ENCODE measurements at places on chromosomes 5 and 9.

DNA sequence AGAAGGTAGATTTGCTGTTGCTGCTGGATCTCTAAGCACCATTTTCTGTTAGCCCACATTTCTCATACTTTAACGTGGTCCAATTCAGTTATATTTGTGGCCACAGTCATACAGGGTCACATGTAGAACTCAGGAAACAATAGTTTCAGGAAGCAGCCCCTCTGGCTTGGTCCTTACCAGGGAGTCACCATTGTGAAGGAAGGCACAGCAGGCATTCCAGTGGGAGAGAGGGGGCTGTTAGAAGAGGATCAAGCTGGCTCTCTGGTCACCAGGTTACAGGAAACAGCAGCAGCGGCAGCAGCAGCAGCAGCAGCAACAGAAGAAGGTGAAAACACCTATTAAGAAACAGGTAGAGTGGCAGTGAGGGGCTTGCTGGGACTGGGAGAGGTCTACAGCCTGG lies 14.5 kb downstream of the C9orf43 start:
- DNase-seq, result no peak

DNA sequence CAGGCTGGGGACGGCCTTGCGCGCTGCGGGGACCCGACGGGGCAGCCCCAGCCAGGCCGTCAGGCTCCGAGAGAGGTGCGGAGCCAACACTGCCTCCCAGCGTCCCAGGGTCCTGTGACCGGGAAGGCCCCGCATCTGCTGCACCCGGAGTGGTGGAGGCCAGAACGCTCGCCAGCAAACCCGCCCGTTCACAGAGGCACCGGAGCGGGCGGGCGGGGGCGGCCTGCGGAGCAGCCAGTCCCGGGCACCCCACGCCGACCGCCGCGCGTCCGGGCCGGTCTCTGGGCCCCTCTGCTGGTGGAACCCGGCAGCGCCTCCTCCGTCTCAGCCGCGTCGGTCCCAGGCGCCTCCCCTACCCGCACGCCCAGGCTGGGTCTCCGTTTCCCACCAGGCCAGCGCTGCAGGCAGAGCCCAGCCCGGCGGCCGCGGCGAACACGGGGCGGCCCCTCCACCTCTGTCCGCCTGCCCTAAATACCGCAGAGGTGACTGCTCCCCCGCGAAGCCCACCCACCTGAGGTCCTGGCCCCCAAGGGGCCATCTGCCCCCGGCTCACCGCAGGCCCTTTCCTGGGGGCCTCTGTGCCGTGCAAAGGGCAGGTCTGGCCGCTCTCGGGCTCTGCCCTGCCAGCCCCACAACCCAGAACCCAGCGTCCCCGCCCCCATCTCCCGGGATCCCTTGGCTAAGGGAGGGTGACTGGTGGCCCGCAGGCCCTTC lies 15.9 kb downstream of the EXD3 start:
- peak; percentile 51 for DNase-seq

- DNase-seq, result no peak
Measured at GRCh38 chr9:10127867-10128266, 484.9 kb downstream of the PTPRD start.

DNA sequence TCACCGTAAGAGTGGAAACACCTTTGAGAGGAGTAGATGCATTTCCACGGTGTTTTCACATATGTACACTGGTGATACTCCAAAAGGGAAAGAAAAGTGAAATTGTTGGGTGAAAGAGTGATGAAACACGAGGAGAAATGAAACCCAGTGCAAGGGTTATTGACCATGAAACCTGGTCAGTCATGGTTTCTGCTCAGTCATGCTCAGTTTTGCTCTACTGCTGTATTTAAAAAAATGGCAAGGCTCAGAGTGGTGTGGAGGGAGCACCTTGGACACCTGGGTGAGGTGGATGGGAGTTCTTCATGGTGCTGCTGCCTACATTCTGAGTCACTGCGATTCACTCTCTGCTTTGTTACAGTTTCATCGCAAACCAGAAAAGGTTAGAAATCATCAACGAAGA lies 32.3 kb downstream of the NTRK2 start:
- no peak for DNase-seq

- no peak for DNase-seq
Measured at GRCh38 chr9:87249029-87249428, 248.6 kb upstream of the DAPK1 start.

DNA sequence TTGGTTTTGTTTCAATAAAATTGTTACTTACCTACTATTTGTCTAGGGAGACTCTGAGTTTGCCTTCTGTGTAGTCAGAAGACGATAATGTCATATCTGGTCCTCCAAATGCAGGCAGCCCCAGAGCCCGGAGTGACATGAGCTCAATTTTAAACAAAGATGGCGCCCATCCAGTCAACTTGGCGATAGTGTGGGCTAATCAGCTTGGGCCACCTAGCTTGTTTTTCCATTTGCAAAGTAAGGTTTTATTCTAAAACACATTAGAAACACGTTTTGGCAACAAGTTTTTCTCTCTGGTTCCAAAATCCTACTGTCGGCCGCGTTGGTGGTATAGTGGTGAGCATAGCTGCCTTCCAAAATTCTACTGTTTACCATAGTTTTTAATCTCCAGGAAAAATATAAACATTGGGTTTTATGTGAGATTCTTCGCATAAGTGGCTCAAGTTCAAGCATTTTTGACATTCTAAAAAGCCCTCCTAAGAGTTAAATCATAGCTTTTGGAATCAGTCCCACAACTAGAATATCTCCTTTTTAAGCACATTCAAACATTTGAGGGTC lies 13.2 kb downstream of the TSC1 start:
- DNase-seq, result no peak

- DNase-seq, result no peak
Measured at GRCh38 chr9:126883636-126884035, 23.2 kb downstream of the ZBTB34 start.

GRCh38 chr9:16501726-16502125 lies 368.7 kb downstream of the BNC2 start:
- no peak for DNase-seq

- peak; percentile 22 for DNase-seq
Measured at GRCh38 chr9:79570448-79571308, 1.1 kb upstream of the TLE4 start.

GRCh38 chr9:21989440-21990189 lies 4.6 kb downstream of the CDKN2A start:
- DNase-seq, result no peak

GRCh38 chr9:9177081-9177480 lies 1377.5 kb upstream of the DMAC1 start:
- no peak for DNase-seq

GRCh38 chr9:135348076-135348787 lies 131.3 kb upstream of the PPP1R26 start:
- DNase-seq, result no peak

GRCh38 chr5:63081402-63081801 lies 502.8 kb downstream of the LRRC70 start:
- no peak for DNase-seq

DNA sequence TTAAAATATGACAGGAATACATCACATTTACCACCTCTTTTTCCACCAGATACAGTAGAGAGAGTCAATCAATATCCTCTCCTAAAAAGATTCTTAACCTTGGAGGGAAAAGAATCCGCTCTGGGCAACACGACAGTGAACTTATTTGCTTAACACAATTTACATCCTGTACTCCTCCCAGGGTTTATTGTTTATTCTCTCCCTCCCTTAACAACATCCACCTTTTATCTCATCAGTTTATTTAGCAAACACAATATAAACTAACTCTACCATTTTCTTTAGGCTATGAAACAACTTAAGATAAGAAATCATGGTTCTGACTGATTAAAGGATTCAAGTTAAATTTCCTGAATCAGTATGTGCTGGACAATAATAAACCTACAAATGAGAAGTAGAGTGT lies 50.9 kb downstream of the CERT1 start:
- no peak for DNase-seq

Data from CD4-positive, alpha-beta T cell treated with Interferon gamma for 1 hour (primary cell).